ENCODE measurements at places on chromosomes 12 and 14.

DNA sequence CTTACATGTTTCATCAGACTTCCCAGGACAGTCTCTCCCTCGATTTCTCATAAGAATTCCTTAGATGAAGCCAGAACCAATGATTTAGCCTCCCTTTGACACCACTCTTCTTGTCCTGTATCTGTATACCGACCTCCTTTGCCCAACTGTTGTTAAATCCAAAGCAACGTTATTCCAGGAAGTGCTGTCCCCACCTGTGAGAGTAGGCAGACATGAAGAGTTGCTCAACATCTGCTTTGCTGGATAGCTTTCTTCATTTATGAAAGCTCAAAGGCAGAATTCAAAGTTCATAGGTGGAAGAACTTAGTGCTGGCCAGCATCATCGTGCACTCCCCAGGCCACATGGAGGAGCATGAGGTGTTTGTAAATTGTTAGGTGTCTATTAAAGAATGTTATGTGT lies 55.6 kb downstream of the GTF2A1 start:
- DNase-seq: no peak

DNA sequence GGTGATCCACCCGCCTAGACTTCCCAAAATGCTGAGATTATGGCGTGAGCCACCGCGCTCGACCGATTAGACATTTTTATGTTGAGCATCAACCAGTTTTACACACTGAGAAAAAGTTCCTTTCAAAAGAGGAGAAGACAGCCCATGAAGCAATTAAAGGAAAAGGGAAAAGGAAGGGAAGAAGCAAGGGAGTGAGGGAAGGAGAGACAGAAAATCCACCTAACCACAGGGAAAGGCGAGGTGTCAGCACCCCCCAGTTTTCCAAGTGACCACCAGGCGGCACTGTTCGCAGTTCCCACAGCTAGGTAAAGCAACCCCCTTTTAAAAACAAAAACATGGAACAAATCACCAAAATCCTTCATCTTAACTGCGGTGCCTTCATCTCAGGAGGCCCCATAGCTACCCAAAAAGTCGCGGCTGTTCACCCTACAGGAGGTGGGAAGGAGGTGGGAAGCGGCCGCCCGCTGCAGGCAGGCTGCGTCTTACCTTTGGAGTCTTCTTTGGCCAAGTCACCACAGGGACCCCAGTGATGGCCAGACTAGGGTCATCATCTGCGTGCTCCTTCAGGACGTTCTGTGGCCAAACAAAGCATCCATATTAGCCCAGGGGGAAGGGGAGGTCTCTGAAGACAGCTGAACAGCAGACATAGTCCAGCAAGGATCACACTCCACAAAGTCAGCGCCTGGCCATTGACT lies 86.6 kb downstream of the KDM2B start:
- DNase-seq: peak; percentile 9

DNA sequence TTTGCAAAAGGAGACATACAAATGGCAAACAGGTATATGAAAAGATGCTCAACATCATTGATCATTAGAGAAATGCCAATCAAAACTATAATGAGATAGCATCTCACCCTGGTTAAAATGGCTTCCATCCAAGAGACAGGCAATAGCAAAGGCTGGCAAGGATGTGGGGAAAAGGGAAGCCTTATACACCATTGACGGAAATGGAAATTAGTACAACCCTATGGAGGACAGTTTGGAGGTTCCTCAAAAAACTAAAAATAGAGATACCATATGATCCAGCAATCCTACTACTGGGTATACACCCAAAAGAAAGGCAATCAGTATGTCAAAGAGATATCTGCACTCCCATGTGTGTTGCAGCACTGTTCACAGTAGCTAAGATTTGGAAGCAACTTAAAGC lies 17.3 kb upstream of the CKAP4 start:
- DNase-seq: no peak

- no peak for DNase-seq
Measured at GRCh38 chr12:82682851-82683261, 3.9 kb upstream of the TMTC2 start.

DNA sequence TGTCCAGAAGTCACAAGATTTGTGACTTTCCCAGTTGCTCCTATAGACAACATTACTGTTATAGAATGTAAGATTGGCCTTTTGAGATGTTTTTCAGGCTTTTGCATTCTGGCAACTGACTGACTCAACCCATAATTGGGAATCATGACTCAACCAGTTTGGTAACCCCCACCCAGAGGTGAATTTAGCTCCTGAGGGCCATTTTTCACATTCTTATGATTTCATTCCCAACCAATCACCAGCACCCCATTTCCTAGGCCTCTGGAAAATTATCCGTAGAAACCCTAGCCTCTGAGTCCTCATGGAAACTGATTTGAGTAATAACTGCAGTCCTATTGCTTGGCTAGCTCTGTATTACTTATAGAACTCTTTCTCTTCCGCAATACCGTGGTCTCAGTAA lies 626.0 kb upstream of the SEL1L start:
- no peak for DNase-seq

- DNase-seq: no peak
Measured at GRCh38 chr12:4420138-4420670, 25.4 kb downstream of the FGF6 start.

GRCh38 chr12:13343375-13343774 lies 146.8 kb downstream of the EMP1 start:
- DNase-seq: no peak

- DNase-seq: no peak
Measured at GRCh38 chr12:21509768-21510167, 8.2 kb downstream of the GOLT1B start.

DNA sequence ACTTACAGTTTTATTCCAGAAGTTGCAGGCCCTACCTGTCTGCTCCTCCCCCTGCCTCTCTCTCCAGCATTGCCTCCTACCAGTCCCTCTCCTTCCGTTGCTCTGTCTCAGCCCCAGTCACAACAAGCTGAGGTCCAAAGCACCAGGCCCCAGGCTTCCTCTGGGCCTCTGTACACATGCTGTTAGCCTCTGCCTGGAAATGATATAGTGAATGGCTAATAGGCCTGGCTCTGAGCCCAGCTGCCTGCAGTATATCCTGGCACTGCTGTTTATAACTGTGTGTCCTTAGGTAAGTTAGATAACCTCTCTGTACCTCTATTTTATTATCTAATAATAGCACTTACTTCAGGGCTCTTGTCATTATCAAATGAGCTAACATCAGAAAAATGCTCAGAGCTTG lies 114.9 kb upstream of the PWP1 start:
- DNase-seq: peak; percentile 63

DNA sequence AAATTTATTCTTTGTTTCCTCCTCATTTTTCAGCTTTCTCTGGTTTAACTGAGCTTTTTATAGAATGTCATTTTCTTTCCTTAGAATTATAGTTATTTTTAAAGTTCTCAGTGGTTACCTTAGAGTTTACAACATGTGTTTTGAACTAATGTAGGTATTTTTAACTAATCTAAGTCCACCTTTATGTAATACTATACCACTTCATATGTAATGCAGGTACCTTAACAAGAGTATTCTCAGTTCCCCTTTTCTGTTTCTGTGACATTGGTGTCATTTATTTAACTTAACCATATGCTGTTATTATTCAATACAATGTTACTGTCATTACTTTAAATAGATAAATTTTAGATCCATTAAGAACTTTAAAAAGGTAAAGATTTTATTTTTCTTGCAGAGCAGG lies 30.3 kb upstream of the KCNC2 start:
- no peak for DNase-seq

- no peak for DNase-seq
Measured at GRCh38 chr12:98592825-98593322, 612 bp upstream of the SLC25A3 start.

DNA sequence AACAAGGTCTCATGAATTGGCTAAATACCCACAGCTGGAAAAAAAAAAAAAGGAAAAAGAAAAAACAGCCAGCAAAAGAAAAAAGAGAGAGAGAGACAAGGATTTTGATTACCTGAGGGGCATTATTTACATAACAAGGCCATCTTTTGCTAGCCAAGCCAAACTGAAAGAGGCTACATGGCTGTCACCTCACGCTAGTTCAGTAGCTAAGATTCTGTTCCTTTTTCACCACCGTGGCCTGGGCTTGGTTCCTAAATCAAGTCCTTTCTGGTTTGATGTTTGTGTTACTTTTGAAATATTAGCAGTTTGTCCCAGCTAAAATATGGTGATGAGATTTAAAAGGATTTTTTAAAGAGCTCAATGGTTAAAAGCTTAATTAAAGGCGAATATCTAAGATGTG lies 2.0 kb upstream of the SDS start:
- no peak for DNase-seq

DNA sequence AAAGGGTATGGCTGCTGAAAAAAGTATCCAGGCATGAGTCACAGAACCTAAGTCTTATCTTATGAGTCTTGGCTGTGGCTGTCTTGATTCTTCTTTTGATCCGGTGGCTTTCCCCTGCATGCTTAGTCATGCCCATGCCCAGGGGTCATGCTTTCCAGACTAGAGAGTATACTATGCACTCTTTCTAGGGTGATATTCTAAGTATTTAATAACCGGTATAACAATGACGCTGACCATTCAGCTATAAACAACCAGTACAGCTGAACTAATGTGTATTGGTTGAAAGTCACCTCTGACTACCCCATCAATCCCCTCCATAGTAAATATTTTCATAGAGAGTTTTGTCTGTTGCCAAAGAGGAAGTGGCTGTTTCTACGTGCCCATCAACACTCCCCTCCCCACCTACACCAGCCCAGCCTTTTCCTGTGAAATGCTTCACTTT lies 34.7 kb upstream of the NRXN3 start:
- no peak for DNase-seq

- no peak for DNase-seq
Measured at GRCh38 chr14:95516554-95517181, at the start of gene SYNE3. TSS of gene SYNE3 (minus strand) at chr14:95516650. CDS start at chr14:95475821, 40,829 bp downstream.

DNA sequence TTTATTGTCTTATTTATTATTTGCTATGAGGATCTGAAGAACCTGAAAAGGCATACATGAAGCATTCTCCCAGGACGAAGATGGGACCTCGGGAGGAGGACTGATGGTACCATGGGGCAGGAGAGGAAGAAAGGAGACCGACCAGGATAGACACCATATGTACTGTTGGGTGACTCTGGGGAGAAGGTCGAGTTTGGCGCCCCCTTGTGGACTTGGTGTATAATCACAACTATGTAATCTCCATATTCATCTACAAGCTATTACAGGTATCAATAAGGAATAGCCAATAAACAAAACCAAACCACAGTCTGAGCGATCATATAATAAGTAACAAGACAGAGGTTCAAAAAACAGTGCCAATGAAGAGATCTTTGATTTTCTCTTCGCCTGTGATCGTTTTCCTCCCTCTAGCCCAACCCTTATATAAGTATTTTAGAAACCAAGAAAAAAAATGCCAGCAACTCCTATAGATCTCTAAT lies 139.1 kb downstream of the SPTSSA start:
- peak; percentile 24 for DNase-seq

DNA sequence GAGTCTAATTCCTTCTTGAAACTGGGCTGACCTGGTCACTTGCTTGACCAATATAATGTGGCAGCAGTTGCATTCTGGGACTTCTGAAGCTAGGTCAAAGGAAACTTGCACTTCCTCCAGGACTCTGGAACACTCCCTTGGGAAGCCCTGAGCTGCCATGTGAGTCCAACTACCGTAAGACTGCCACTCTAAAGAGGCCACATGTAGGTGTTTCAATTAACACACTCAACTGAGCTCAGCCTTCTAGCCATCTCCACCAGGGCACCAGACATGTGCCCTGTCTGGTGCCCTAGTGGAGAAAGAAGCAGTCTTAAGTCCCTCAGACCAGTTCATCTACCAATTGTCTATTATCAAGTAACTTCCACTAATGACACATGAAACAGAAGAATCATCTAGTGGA lies 6.1 kb upstream of the TEP1 start:
- no peak for DNase-seq

DNA sequence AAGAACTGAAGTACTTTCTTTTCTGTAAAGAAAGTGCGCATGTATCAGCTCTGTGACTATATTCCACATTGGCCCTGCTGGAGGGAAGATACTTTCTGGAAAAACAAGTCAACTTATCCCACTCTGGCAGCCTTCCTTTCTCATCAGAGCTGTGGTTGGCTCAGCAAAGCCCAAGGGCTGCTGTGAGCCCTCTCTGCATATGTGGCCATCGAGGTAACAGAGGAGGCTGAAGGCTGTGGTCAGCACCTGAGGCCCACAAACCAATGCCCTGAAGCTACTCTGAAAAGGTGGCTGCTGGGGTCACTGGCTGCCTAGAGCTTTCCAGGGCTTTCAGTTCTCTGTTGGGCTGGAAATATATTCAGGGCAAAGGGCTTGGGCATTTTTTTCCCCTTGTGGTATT lies 70.8 kb upstream of the IGF1 start:
- no peak for DNase-seq

GRCh38 chr14:94770251-94770749 lies 387 bp upstream of the GSC start:
- DNase-seq: no peak

- DNase-seq: no peak
Measured at GRCh38 chr12:131087991-131088700, 134.4 kb downstream of the ADGRD1 start.

DNA sequence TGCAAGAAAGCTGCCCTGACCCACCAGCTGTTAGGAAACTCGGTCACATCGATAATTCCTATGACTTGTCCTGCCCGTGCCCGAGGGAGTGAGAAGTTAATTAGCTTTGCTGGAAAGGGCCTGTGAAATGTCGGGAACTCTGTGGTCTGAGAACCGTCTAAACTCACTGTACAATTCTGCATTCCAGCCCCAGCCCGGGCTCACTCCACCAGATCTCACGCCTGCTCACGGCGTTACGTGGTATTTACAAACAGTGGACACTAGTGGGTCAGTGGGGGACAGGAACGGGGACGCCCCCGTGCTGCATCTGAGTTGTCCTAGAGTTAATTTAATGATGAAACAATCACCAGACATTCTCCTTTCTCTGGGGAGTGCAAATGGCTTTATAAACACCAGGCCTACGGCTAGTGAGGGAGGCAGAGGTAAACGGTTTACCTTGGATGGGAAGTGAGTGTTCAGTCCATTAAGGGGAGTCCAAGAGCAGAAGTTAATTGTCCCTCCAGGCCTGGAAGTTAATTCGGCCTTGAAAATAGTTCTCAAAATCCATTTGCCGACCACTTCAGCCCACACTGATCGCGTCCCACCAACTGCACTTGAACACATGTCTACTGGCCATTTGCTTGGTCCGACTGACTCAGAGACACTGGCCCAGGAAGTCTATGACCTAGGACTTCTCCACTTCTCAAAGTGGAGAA lies 93.5 kb upstream of the MED13L start:
- no peak for DNase-seq

DNA sequence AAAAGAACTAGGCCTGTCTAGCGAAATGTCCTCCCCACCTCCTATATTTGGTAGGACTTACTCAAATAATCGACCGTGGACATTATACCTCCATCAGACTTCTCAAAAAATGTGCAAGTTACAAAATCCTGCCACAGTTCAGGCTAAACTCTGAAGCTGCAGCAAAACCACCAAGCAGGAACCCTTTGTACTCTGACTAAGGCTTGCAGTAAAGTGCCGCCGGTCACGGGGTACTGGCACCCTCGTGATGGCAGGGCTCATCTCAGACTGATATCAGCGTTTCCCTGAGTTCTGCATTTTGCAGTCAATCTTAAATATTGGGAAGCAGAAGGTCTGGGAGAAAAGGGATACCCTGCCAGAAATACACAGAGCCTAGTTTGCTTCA lies 17.1 kb downstream of the SLC11A2 start:
- DNase-seq: no peak

- DNase-seq: no peak
Measured at GRCh38 chr14:106436310-106436905, 910.0 kb downstream of the TMEM121 start.

GRCh38 chr14:68789821-68790643 lies 2.8 kb downstream of the ZFP36L1 start:
- no peak for DNase-seq
